ENCODE measurements at places on chromosomes 1 and 21.

- no peak for DNase-seq
Measured at GRCh38 chr1:84771895-84772294, 81.6 kb upstream of the SSX2IP start.

GRCh38 chr21:29389136-29389535 is 90.4 kb downstream of the BACH1 start:
- DNase-seq, result no peak

DNA sequence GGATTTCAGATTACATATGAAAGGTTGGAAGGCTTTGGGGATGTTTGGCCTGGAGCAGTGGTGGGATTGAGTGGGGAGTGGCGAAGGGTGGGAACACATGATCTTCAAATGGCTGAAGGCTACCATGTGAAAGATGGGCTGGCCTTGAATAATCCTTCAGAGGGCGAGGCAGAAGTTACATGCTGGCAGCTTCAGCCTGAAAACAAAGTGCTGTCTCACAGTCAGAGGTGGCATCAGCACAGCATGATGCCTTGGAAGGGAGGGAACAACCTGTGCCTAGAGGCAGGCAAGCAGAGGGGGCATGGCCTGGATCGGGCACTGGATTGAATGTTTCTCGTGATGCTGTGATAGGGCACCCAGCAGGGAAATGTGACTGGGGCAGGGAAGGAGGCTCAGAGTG is 130.8 kb downstream of the BEND5 start:
- DNase-seq, result peak; percentile 18

DNA sequence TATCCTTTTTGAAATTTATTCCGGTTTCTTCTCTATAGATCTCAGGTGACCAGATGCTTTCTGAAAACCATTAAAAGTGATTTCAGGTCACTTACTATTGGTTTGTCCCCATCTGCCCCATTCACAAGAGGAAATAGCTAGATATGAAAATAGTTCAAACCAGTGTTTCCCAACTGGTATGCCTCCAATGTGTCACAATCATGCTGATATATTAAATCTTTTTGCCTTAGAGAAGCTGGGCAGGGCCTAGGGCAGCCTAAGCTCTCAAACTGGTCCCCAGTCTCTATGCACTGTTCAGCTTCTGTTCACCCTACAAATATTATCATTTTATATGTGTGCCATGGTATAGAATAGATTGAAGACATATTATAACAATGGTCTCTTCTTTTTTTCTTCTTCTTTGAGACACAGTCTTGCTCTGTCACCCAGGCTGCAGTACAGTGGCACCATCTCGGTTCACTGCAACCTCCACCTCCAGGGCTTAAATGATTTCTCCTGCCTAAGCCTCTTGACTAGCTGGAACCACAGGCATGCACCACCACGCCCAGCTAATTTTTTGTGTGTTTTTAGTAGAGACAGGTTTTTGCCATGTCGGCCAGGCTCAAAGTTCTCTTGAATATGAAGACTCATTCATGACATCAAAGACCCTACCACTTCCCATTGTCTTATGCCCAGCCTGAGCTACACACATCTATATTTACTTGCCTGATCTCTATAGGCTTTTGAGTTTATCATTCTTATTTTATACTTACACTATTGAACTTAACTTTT is 15.7 kb downstream of the PTPN22 start:
- no peak for DNase-seq

GRCh38 chr1:98344731-98345130 is 316.8 kb upstream of the SNX7 start:
- DNase-seq, result no peak

- no peak for DNase-seq
Measured at GRCh38 chr1:68230484-68230802, 1.9 kb downstream of the WLS start.

- no peak for DNase-seq
Measured at GRCh38 chr1:208269338-208269666, 25.1 kb upstream of the PLXNA2 start.

DNA sequence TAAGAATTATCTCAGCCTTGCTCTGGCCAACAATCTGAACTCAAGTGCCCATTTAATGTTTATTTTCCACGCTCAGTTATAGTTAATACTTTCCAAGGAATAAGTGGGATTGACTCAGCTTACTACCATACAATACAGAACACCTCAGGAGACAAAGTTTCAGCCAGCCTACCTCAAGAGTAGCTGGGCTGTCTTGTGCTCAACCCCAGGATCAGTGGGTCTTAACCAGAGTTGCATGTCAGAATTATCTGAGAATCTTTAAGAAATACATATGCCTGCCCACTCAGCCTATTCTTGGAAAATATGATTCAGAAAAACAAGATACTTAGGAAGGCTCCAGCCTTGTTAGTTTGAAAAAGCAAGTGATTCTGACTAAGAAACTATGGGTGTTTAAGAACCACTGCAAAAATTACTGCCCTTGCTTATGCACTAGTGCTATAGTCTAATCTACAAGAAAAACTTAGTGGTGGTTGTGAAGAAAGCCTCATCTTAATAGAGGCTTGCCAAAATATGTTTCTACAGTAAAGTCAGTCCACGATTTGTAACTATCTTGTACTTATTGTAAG is 20.4 kb downstream of the CDC7 start:
- no peak for DNase-seq

- DNase-seq, result no peak
Measured at GRCh38 chr1:87179076-87179810, 149.4 kb upstream of the LMO4 start.

- DNase-seq, result no peak
Measured at GRCh38 chr1:24992124-24992760, 62.2 kb upstream of the RUNX3 start.

DNA sequence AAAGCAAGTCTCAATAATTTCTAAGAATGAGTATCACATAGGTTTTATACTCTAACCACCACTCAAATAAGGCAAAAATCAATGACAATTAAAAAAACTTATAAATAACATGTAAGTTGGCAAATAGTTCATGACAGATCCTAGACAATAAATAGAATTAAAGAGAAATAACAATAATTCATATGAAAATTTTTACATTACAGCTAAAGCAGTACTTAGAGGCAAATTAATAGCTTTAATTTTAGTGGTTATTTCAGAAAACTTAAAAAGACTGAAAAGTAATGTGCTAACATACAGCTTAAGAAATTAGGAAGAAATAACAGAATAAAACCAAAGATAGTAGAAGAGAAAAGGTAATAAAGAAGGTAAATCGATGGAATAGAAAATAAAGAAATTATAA is 179.9 kb upstream of the SPAG17 start:
- DNase-seq, result no peak
